Osteoblast (primary cell): ENCODE measurements at places on chromosomes 2 and 18. TPM values are rescaled to one million over a fixed set of nuclear protein-coding genes. Genes with fewer than 3 reads are reported as not detected.

C1GALT1C1L gene
- 0.72 and 1.2 TPM in 2 replicates for total RNA-seq

SLC4A5 gene
- total RNA-seq, result 0.36 and 2.7 TPM in 2 replicates

CROCC2 gene
- total RNA-seq, result under 0.01 TPM in 2 replicates

IL36A gene
- total RNA-seq, result not detected in 2 replicates

NAT8 gene
- not detected in 2 replicates for total RNA-seq

ERBB4 gene
- under 0.01 TPM in 1 of 2 replicates, not detected in the other for total RNA-seq

VWA3B gene
- total RNA-seq, result 0.59 TPM in 1 of 2 replicates, not detected in the other

SLC23A3 gene
- total RNA-seq, result 1.4 and 1.5 TPM in 2 replicates

FBXO41 gene
- total RNA-seq, result 0.29 and 0.36 TPM in 2 replicates

AFF3 gene
- total RNA-seq, result 2.9 and 4.3 TPM in 2 replicates

RAD51AP2 gene
- total RNA-seq, result not detected in 2 replicates

RAB12 gene
- 49.2 and 51.6 TPM in 2 replicates for total RNA-seq

ZSWIM2 gene
- 0.29 TPM in 1 of 2 replicates, not detected in the other for total RNA-seq

PRR30 gene
- not detected in 2 replicates for total RNA-seq

ZEB2 gene
- total RNA-seq, result 119 and 128 TPM in 2 replicates

NEMP2 gene
- 3.8 and 4.7 TPM in 2 replicates for total RNA-seq

FBLN7 gene
- total RNA-seq, result 5.3 and 5.8 TPM in 2 replicates

RAMP1 gene
- 1.8 and 4.4 TPM in 2 replicates for total RNA-seq

LYG1 gene
- total RNA-seq, result under 0.01 and 0.88 TPM in 2 replicates

M1AP gene
- under 0.01 and 0.29 TPM in 2 replicates for total RNA-seq

GKN1 gene
- 0.29 TPM in 1 of 2 replicates, not detected in the other for total RNA-seq

POTEJ gene
- total RNA-seq, result not detected in 2 replicates

LIPG gene
- 2.2 and 3.5 TPM in 2 replicates for total RNA-seq

AKAIN1 gene
- total RNA-seq, result not detected in 2 replicates

TIGD1 gene
- total RNA-seq, result 5.8 and 6.8 TPM in 2 replicates

PPP1CB gene
- total RNA-seq, result 167 and 170 TPM in 2 replicates

LYPD1 gene
- total RNA-seq, result 2.5 and 5.9 TPM in 2 replicates

UGT1A4 gene
- total RNA-seq, result not detected in 2 replicates

AQP12A gene
- not detected in 2 replicates for total RNA-seq

ZNF396 gene
- 1.8 and 3.3 TPM in 2 replicates for total RNA-seq

SETBP1 gene
- 22.8 and 23.0 TPM in 2 replicates for total RNA-seq

KIAA2012 gene
- under 0.01 TPM in 1 of 2 replicates, not detected in the other for total RNA-seq

PRKAG3 gene
- under 0.01 and 0.29 TPM in 2 replicates for total RNA-seq

HSBP1L1 gene
- total RNA-seq, result 9.4 and 11.2 TPM in 2 replicates

TEKT4 gene
- not detected in 2 replicates for total RNA-seq

ZNF385B gene
- total RNA-seq, result 0.29 and 1.1 TPM in 2 replicates

GAREM2 gene
- 1.4 and 2.4 TPM in 2 replicates for total RNA-seq

SIGLEC15 gene
- total RNA-seq, result 8.0 and 12.1 TPM in 2 replicates

CSRNP3 gene
- total RNA-seq, result 1.4 and 2.7 TPM in 2 replicates

SF3B6 gene
- 96.6 and 109 TPM in 2 replicates for total RNA-seq

PARD3B gene
- 20.3 and 22.4 TPM in 2 replicates for total RNA-seq

PXDN gene
- 307 and 324 TPM in 2 replicates for total RNA-seq

IL36RN gene
- total RNA-seq, result not detected in 2 replicates

FN1 gene
- total RNA-seq, result 18,025 and 18,800 TPM in 2 replicates

FASTKD1 gene
- total RNA-seq, result 14.5 and 18.3 TPM in 2 replicates

PROKR1 gene
- not detected in 2 replicates for total RNA-seq

CXCR4 gene
- total RNA-seq, result under 0.01 TPM in 2 replicates

GALNT14 gene
- not detected in 2 replicates for total RNA-seq

YES1 gene
- total RNA-seq, result 97.5 and 99.5 TPM in 2 replicates

SP9 gene
- not detected in 2 replicates for total RNA-seq

ZC3H8 gene
- 7.6 and 8.0 TPM in 2 replicates for total RNA-seq

ZNF804A gene
- total RNA-seq, result under 0.01 TPM in 1 of 2 replicates, not detected in the other

TDRD15 gene
- total RNA-seq, result not detected in 2 replicates
